ENCODE measurements at places on chromosomes 16 and 17.

DNA sequence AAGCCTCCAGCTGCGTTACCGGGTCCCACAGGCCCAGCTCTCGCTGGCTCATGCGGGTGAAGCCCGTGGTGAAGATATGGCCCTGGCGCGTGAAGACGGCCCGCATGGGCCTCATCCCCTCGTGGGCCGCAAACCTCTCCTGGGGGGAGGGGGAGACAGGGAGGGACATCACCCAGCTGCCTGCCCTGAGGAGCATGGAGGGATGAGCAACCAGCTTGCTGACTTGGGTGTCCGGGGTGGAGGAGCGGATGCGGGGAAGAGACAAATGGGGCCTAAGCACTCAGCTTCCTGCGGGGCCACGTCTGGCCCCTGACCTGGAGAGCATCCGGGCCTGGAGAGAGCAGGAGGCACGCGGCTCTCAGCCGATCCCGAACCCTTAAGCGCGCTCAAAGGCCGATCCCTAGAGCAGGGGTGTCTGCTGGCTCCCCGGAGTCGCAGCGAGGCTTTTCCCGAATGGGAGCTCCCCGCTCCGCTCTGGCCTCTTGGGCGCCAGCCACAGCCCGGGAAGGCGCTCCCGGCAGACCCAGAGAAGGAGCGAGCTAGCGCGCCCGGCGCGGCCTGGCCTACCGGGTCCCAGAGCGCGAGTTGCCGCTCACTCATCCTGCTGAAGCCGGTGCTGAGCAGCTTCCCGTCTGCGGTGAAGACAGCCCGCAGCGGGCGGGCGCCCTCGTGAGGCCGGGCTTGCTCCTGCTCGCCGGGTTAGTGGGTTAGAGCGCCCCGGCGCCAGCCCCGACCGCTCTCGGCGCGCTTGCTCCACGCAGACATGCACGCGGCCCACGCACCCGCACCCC is 5.0 kb downstream of the CORO6 start:
- DNase-seq: no peak

- DNase-seq: no peak
Observed at GRCh38 chr16:19804538-19805323, 79.9 kb downstream of the GPRC5B start.

GRCh38 chr17:83103200-83103942 is 24.0 kb downstream of the METRNL start:
- no peak for DNase-seq

DNA sequence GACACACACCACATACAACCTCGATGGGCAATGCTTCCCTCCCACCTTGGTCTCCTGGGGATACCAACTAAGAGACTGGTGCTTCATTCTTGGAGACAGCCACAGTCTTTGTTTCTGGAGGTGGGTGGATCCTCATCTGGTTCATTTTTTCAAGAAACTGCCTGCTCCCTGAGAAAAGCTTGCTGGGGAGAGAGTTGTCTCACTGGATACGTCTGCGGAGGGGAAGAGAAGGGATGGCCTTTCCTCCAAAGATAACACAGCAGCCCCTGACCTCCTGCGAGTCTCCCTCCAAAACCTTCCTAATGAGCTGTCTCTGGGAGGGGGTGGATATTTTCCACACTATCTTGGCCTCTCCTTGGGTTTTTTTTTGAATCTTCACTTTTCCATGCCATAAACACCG is 221.2 kb downstream of the SOX9 start:
- DNase-seq: no peak

DNA sequence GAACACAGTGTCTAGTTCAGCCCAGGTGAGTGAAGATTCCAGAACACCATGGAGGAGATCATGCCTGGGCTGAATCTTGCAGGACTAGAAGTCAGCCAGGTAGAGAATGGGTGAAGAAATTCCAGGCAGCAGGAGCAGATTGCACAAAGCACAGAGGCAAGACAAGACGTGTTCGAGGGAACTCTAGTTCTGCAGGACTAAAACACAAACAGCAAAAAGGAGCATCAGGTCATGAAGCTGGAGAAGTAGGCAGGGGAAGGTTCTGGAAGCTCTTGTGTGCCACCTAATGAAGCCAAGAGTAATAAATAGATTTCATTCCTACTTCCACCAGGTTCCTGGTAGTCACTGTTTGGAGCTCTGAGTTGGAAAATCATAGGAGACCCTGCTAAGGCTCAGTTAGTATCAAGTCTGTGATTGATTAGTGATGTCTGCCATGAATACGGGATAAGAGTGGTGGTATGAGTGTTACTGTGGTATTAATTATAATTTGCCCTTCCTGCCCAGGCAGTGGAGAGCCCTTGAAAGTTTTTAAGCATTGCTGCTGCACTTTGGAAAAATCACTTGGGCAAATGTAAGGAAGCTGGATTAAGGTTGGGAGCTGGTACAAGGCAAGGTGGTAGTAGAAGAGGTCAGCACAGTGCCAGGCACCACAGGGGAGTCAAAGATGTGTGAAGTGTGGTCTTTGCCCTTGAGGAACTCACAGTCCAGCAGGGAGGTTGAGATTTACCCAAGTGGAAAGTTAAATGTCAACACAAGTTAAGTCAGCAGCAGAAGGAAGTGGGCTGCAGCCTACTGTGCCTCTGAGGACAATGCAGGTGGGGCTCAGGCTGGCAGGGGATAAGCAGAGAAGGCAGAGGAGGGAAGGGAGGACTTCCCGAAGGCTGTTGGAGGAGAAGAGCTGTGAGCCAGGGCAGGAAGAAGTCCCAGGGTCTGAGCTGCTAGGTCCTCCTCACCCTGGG is 13.5 kb upstream of the FOXN1 start:
- no peak for DNase-seq

DNA sequence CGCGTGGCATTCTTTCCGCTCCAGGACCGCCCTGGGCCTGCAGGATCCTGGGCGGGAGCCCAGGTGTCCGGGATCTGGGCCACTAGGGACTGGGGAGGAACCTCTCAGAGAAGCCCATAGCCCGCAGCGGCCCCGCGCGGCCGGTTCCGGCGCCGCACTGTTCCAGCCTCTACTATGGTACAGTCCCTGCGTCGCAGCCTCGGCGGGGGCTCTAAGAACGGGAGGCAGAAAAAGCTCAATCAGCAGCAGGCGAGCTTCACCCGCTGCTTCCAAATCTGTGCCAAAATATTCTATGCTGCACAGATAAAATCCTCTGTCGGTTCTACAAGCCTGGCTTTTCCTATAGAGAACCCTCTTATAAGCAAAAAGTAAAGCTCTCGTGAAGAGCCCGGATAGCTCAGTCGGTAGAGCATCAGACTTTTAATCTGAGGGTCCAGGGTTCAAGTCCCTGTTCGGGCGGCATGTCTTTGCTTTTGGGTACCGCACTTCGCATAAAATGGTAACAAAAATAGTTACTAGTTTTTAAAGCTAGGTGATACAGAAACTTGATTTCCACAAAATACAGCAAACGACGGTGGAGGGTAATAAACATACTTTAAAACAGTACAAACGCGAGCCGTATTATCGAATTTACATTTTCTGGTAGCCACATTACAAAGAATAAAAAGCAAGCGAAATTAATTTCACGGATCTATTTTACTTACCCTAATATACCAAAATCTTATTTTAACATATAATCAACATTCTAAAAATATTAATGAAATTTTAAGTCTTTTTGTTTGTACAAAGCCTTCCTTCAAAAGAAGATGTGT is 661 bp upstream of the ALOXE3 start:
- DNase-seq: peak; percentile 89

DNA sequence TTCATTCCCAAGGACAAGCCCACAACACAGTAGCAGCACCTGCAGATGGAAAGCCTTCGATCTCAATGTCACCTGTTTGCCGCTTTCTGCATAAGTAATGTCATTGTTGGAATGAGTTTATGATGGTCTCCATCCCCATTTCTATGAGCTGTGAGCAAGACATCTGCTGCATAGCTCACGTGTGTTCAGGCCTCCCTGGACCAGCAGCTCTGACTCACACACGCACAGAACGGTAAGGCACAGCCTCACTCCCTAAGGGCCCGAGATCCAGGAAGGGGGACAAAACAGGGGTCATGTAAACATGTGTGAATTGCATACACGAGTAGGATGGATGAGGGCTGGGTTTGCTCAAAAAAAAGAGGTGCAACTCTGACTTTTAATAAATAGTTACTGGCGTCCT is 223.1 kb downstream of the SOX9 start:
- DNase-seq: no peak

- DNase-seq: no peak
Observed at GRCh38 chr16:68155425-68155824, 70.3 kb downstream of the NFATC3 start.

DNA sequence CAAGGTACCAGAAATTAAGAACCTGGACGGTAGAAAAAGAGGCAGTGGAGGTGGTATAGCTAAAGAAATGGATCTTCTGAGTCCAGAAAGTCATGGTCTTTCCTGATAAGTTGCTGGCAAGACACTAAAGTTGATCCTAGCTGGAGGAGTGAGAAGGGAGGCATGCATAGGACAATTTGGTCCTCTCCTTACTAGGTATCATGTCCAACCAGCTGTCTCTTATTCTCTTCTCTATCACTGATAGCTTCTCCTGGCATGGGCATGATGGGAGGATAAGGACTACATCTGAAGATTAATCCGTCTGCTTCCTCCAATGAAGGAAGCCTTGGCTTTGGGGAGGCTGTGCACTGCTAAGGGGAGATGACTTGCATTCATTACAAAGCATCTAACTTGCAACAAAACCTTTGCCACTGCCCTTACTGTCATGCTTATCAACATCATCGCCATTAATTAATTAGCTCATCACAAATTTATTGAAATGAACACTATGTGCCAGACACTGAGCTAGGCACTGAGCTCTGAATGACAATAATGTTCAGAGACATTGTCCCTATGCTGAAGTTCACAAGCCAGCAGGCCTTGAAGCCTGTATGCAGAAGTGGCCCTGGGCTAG is 3.1 kb upstream of the FAM117A start:
- no peak for DNase-seq

DNA sequence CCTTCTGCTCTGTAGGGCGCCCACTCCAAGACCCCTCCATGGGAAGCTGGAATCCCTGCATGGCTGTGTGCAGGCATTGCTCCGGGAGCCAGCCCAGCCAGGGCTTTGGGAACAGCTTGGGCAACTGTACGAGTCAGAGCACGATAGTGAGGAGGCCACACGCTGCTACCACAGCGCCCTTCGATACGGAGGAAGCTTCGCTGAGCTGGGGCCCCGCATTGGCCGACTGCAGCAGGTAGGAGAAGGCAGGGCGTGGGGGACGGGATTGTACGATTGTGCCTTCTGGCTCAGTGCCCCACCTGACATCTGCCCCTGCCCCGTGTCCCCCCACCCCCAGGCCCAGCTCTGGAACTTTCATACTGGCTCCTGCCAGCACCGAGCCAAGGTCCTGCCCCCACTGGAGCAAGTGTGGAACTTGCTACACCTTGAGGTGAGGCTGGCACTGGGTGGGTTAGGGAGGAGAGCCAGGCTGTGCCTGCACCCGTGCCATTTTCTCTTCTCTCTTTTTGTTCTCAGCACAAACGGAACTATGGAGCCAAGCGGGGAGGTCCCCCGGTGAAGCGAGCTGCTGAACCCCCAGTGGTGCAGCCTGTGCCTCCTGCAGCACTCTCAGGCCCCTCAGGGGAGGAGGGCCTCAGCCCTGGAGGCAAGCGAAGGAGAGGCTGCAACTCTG is 8.7 kb upstream of the TMEM88 start:
- DNase-seq: no peak

GRCh38 chr16:31477220-31478216 is 5.4 kb upstream of the SLC5A2 start:
- no peak for DNase-seq

GRCh38 chr16:86887416-86887815 is 309.1 kb downstream of the FOXL1 start:
- DNase-seq: no peak

GRCh38 chr17:17963066-17963465 is 9.1 kb downstream of the TOM1L2 start:
- no peak for DNase-seq

DNA sequence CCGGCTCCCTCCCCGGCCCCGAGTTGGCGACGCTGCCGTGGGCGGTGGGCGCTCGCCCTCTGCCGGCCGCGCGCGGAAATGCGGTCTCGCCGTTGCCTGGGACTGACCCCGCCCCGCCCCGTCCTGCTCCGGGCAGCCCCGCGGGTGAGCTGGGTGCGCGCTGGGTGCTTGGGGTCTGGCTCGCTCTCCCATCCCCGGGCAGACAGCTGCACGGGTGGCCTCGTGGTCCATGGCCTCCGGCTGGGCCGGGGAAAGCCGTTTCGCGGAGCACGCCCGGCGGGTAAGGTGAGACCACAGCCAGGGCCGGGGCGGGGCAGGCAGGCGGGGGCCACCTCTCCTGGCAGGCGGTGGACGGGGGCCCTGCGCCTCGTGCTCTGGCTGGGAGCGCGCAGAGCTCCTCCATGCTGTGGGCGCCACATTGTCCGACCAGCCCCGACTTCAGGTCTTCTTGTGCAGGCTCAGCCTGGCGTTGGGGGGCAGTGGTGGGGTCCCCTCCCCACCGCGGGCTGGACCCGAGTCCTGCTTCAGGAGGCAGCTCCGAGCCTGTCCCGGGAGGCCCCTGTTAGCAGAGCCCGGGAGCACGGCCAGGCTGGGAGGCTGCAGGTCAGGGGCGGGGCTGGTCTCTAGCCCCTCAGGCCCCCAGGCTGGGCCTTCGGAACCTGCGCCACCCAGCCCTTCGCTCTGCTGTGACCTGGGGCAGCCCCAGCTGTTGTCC is 7.0 kb upstream of the C1QTNF8 start:
- no peak for DNase-seq

DNA sequence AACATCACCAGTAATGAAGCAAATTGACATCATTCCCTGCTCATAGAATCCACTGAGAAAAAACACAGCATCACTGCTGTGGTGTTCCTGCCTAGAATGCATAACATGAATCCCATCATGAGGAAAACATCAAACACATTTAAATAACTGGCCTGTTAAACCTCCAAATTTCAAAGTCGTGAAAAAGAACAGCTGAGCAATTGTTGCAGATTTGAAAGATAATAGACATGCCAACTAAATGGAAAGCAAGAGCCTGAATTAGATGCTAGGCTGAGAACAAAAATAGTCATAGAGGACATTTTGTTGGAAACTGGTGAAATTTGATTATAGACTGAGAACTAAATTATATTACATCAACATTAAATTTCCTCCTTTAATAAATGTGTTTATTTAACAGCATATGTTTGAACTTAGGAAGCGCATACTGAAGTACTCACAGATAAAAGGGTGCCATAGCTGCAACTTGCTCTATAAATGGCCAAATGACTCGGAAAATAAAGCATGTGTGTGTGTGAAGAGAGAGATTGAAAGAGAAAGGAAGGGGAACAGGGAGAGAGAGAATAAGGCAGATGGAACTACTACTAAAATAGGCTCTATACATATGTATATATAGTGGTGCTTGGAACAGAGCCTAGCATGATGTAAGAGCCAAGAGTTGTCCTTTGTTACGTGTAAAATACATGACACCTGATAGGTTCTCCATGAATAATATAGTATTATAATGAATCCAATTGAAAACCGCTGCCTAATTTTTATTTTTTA is 305.0 kb upstream of the MON1B start:
- DNase-seq: no peak

GRCh38 chr16:81639931-81640680 is 139.0 kb upstream of the PLCG2 start:
- no peak for DNase-seq

GRCh38 chr16:7805686-7806396 is 473.2 kb downstream of the RBFOX1 start:
- no peak for DNase-seq

GRCh38 chr17:29567304-29567553 is 392 bp upstream of the ABHD15 start:
- no peak for DNase-seq
